ENCODE measurements at places on chromosomes 2 and 18.

- DNase-seq, result no peak
Observed at GRCh38 chr2:222774941-222775340, 85.9 kb upstream of the ACSL3 start.

- no peak for DNase-seq
Observed at GRCh38 chr2:108385411-108386071, 7.8 kb downstream of the SULT1C4 start.

DNA sequence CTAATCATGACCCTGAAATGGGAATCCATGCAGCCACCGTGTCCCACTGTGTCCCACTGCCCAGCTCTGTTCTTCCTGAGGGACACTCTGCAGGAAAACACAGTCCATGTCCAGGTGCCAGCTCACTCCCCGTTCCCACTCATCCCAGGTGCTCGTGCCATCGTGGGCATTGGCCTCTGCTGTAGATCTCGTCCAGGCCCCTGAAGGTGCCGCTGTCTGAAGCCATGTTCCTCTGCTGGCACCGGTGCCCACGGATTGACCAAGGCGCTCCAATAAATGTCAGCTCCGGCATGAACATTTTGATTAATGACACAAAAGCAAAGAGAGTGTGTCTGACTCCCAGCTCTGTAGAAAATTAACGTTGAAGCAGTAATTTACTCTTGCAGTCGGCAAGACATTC lies 280.1 kb upstream of the SALL3 start:
- no peak for DNase-seq

DNA sequence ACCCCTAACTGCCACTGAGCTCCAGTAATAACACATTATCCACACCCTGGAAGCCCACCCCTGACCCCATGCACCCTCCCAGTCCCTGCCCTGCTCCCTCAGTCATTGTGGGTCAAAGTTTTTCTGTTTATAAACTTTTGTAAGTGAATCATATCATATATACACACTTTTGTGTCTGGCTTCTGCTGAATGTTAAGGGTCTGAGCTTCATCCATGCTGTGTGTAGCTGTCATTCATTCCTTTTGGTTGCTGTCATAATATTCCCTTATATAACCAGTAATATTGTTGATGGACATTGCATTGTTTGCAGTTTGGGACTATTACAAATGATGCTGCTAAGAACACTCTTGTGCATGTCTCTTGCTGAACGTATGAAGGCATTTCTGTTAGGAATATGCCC lies 14.5 kb downstream of the CNNM4 start:
- DNase-seq, result no peak

- no peak for DNase-seq
Observed at GRCh38 chr2:123906361-123906760, 118.7 kb upstream of the CNTNAP5 start.

DNA sequence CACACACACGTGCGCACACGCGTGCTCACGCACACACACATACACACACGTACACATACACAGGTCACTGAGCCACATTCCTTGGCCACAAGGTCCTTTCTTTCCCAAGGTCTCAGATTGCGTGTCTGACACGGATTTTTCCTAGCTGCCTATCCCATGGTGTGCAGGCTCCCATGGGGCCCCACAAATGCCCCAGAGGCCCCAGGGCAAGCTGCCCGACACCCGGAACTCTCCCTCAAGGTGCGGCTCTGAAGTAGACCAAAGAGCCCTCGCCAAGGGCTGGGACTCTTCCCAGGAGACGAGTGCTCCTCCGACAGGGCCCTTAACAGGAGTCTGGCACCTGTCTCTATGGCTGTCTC lies 46.7 kb downstream of the SDC1 start:
- no peak for DNase-seq

All from NAMALWA (cell line).